ENCODE measurements at places on chromosomes 1 and 21.

GRCh38 chr1:23122023-23122748 is 46.5 kb downstream of the LUZP1 start:
- peak; percentile 71 for DNase-seq

GRCh38 chr1:66262208-66262963 is 271.6 kb upstream of the SGIP1 start:
- no peak for DNase-seq

DNA sequence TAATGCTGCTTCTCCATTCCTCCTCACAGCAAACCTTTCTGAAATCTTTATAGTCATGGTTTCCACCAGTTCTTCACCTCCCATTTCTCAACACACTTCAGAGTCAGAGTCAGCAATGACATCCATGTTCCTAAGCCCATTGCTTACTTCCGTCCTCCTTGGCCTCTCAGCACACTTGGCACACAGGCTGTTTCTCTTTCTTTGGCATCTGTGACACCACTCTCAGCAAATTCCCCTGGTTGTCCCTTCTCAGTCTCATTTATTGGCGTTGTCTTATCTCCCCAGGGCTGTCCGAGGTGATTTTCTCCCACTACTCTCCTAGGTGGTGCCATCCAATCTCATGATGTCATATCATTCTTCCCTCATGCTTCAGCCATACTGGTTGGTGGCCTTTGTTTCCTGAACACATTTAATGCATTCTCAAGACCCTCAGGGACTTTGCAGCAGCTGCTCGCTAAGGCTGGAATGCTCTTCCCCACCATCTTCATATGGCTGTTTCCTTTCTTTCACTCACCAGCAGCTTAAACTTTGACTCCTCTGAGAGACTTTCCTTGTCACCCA is 3.3 kb upstream of the LGALS8 start:
- no peak for DNase-seq

- no peak for DNase-seq
Measured at GRCh38 chr1:72649211-72649888, 367.0 kb upstream of the NEGR1 start.

GRCh38 chr1:194230351-194231144 is 1044.1 kb upstream of the B3GALT2 start:
- no peak for DNase-seq

- DNase-seq = no peak
Measured at GRCh38 chr1:245432228-245432875, 277.6 kb downstream of the KIF26B start.

- no peak for DNase-seq
Measured at GRCh38 chr1:183588827-183589226, 1.4 kb downstream of the NCF2 start.

- no peak for DNase-seq
Measured at GRCh38 chr1:152495066-152495675, 15.4 kb upstream of the LCE5A start.

- no peak for DNase-seq
Measured at GRCh38 chr1:24168245-24168644, 18.8 kb downstream of the IFNLR1 start.

DNA sequence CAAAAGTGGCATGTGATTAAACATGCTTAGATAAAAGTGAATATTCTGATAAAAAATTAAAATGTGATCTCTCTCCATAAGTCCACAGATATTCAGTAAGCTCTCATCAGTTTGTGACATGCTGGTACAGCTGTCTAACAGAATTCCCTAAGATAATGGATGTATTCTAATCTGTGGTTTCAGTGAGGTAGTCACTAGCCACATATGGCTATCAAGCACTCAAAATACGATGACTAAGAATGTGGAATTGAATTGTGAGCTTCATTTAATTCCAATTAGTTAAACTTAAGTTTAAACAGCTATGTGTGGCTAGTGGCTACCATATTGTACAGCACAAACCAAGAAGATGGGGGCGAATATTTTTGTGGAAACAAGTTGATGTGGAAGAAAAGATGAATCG is 4.1 kb upstream of the REG4 start:
- DNase-seq = no peak

DNA sequence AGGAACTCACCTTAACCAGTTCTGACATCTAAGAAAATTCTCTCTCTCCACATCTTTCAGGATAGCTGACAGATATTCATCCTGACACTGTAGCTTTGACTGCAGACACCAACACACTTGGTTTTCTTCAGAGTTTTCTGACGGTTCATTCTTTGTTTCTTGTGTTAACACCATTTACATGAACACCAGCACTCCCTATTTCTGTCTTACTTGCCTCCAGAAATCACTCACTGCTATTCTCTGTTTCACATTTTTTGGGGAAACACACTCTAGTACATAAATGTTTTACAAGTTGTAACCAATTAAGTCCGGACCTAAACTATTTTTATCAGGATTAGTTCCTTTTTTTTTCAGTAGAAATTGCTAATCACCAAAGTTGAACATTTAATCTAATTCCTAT is 15.4 kb downstream of the FLVCR1 start:
- DNase-seq = no peak

GRCh38 chr1:74689621-74690363 is 16.2 kb upstream of the ERICH3 start:
- DNase-seq = no peak

DNA sequence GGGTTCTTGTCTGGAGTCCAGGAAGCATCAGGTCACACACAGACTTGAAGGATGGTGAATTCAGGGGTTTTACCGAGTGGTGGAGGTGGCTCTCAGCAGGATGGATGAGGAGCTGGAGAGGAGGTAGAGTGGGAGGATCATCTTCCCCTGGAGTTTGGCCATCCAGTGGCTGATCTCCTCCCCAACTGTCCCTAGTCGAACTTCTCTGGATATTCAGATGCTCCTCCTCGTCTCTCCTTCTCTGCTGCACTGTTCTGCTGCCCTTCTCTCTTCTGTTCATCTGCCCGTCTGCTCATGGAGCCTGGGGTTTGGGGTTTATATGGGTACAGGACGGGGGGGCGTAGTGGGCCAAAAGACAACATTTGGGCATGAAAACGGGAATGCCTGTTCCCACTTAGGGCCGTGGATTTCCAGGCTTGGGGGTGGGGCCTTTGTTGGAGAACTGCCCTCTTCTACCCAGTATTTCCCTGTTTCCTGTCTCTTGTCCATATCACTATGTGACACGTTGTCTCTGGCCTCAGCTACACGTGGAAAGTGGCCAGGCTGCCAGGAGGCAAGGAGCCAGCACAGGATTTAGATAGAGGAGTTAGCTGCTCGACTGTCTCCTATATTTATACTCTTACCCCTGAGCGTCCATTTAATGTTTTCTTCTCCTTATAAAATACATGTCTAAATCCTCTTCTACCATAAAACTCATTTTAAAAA is 76.7 kb downstream of the SIPA1L2 start:
- DNase-seq = no peak

GRCh38 chr1:55320891-55321290 is 105.7 kb upstream of the USP24 start:
- DNase-seq = no peak

GRCh38 chr1:206816390-206817287 is 44.3 kb upstream of the IL10 start:
- no peak for DNase-seq

DNA sequence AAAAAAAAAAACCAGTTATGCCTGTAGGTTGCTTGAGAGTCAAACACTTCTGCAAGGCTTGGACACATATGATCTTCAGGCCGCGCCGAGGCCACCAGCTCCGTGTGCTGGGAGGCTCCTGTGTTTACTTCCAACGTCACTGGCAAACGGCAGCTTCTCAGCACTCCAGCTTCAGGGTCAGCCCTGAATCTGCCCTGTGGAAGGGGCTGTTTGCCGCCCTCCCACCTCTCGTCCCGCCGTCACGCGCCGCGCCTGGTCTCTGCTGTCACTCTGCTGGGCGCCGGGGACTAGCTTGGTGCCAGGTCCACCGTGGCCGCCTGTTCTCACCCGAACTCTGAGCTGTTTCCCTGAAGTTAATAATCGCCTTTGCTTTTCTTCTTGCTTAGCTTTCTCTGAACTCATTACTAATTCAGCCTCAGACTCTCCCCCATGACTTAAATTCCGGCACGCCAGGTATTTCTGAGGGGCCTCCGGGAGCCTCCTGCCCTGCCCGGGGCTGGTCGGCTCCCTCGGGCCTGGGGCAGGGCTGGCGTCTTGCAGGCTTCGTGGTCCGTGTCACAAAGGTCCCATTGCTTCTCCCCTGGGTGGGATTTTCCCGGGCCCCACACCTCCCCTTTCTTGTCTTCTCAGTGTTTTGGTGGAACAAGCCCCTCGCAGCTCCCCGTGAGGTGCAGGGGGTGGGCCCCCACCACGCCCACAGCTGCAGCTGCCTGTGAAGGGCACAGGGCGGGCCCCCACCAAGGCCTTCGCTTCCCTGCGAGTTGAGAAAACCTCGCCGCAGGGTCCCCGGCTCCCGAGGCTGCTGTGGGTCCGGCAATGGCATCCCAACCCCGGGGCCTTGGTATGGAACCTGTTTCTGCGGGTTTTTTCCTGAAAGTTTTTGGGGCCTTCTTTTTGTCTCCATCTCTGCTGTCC is 14.6 kb upstream of the C1orf159 start:
- no peak for DNase-seq

DNA sequence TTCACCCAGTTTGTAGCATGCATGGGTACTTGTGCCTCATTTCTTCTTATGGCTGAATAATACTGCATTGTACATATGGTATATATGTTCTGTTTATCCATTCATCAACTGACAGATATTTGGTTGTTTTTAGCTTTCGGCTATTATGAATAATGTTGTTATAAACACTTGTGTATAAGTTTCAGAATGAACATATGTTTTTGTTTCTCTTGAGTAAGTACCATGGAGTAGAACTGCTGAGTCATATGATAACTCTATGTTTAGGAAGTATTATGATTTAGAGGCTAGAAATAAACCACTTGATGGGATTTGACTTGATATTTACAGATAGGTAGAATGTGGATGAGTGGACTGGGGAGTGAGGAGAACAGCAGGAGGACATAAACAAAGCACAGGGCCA is 48.6 kb downstream of the WNT2B start:
- DNase-seq = no peak

- DNase-seq = no peak
Measured at GRCh38 chr1:91243171-91243570, 161.5 kb downstream of the HFM1 start.

DNA sequence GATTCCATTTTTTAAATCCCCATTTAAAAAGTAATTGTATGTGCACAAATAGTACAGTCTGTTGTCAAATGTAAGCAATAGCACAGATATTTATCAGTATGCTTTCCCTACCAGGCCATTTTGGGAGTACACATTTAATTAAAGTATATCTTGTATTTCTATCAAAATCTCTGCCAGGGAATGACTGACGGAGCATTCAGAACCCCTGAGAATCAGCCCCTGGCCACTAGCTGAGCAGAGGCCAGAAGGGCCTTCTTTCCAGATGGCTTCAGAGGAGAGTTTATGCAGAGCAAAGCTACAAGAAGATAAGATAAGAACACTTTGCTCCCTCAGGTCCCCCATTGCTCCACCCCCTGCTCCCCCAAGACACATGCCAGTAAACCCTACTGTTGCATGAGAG is 99.9 kb upstream of the PROX1 start:
- DNase-seq = no peak

- DNase-seq = no peak
Measured at GRCh38 chr1:18829671-18830070, 29.8 kb downstream of the TAS1R2 start.
